Posterior vena cava (tissue), 2 donors: ENCODE measurements at places on chromosomes 11 and 22. TPM values are rescaled to one million over a fixed set of nuclear protein-coding genes. Genes with fewer than 3 reads are reported as not detected.

- DNase-seq = peak; percentile 87
These were observed 178.3 kb downstream of the SNX19 start for GRCh38 chr11:130737866-130738431.

GRCh38 chr11:46279126-46280099 lies 2.0 kb downstream of the CREB3L1 start:
- DNase-seq = peak; percentile 80

GRCh38 chr11:78054971-78055370 lies 8.7 kb upstream of the THRSP start:
- DNase-seq = no peak

DNA sequence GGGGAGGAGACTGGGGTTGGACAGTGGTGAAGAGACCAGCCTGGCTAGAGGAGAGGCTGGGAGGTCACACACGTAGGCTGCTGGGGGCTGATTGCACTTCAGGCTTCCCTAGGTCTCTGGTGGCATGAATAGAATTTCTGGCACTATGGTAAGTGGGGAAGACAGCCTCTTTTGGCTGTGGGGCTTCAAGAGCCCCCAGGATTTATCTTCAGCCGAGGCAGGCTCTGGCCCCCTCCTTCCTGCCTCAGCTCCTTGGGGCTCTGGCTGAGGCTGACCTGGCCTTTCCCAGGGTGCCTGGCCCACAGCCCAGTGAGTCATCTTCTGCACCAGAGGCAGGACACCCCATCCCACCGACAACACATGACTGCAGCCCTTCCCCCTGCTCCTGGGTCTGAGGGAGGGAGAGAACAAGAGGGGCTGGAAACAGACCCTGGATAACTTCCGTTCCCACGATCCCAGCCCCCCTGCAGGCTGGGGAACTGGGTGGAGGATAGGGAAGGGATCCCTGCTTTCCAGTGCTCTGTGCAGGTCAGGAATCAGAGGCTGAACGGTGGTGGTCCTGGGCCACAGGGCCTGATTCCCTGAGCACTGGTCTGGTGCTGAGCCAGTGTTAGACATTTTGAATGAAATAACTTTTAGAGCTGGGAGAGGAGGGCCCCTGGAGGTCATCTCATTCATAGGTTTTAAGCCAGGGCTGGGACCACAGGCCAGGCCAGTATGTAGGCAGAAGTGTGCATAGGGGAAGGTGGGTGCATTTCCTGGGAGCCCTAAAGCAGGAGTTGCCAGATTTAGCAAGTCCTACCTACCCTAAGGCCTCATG lies 26.5 kb downstream of the ARHGEF17 start:
- DNase-seq = peak; percentile 95

DNA sequence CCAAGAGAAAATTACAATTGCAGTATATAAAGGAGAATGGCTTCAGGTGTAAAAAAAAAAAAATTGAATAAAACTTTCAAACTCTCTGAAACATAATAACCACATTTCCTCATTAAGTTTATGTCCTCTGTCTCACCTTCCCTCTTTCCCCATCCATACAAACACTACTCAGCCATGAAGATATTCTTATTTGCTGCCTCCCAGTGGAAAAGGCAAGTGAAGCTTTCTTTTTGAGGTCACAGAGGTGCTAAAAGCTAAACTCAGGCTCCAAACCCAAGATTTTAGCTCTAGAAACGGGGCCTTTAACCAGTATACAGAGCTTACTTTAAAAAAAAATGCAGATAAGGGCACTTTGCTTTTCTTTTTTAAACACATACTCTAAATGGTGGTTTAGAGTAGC lies 1568.5 kb downstream of the FAM181B start:
- DNase-seq = no peak

GRCh38 chr11:115456019-115456418 lies 48.2 kb downstream of the CADM1 start:
- DNase-seq = no peak

- no peak for DNase-seq
These were observed 1482.7 kb downstream of the TBC1D22A start for GRCh38 chr22:48245196-48245485.

DNA sequence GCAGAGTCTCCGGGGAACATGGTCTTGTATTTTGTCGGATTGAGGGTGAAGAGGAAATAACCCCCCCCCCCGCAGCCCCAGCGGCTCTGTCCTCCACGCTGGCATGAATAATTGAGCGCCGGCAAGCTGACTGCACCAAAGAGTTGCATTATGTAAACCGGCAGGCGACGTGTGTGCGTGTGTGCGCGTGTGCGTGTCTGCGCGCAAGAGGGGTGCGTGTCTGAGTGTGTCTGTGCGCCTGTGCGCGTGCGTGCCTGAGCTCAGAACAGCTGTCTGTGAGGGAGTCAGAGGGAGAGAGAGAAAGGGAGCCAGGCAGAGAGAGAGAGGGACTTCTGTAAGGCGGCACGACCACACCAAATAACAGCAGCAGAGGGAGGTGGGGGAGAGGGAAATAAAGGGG lies 94.4 kb downstream of the SCN3B start:
- peak; percentile 88 for DNase-seq

DNA sequence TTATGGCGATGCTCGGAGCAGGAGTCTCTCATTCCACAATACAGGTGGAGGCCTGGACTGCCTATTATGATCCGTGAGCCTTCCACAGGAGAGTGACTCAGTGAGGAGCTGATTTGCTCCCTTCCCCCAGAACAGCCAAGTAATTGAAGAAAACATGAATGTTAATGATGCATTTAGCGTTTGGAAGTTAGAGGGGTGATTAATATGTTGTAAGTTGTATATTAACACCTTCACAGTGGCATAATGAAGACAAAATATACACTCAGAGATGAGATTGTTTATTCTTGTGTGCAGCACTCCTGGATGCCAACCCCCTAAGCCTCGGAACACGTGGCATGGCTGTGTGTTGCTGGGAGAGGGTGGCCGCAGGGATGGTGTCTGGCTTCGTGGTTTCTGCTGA lies 98.6 kb downstream of the GRIK4 start:
- DNase-seq = no peak

DNA sequence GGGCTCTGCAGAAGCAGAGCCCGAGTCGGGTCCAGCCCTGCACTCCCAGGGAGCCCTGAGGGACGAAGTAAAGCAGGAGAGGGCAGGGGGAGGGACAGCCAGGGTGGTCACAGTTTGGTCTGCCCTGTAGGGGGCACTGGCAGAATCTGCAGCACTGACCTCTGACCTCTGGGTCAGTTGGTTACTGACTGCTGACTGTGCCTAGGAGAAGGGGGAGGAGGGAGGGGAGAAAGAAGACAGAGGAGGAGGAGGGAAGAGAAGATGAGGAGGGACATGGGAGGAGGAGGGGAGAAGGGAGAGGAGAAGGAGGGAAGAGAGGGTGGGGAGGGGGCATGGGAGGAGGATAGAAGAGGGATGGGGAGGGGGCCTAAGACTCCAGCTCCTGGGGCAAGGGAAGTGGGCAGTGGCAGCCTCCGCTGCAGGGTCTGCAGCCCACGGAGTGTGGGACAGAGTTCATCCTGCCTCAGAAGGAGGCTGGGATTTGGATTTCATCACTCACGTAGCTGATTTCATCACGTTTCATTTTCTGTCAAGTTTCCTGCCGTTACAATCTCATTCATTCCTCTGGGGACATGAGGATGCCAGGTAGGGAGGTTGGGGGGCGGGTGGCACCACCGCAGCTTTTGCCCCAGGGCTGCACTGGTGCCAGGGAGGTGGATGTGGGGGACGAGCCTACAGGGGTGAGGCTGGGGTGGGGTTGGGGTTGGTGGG lies 55.2 kb downstream of the FLRT1 start:
- DNase-seq = no peak

GRCh38 chr11:23124996-23125395 lies 264.7 kb upstream of the CCDC179 start:
- no peak for DNase-seq

DNA sequence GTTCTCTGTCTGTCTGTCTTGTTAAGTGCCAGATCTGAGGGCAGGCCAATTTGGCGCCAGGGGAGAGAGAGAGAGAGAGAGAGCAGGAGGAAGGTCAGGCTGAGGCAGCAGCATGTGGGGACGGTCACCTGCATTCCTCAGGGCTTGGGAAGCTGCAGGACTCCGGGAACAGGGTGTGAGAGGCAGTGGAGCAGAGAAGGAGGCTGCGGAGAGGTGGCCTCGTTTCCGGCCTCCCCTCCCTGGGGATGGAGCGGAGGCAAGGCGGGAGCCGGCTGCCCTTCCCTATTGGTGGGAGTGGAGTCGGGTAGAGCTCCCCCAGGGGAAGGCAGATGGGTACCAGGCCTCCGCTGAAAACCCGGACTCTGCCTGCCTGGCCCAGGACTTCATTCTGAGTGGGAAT lies 9.7 kb downstream of the CLMP start:
- DNase-seq = no peak

Gene RIBC2
- 0.42 TPM for total RNA-seq

Gene ZNRF3
- total RNA-seq = 7.5 TPM

Gene CASP1
- 14.9 TPM for total RNA-seq

Gene CHRM4
- total RNA-seq = not detected

Gene FAM227A
- 0.43 TPM for total RNA-seq

Gene TRMU
- total RNA-seq = 21.2 TPM

Gene OPCML
- total RNA-seq = 1.3 TPM

Gene CARD18
- not detected for total RNA-seq

Gene UBQLNL
- total RNA-seq = 0.38 TPM

Gene RAB38
- total RNA-seq = 0.97 TPM
